ENCODE measurements at places on chromosomes 11 and 22.

- no peak for DNase-seq
These were observed 13.8 kb upstream of the DDB2 start for GRCh38 chr11:47201015-47201414.

DNA sequence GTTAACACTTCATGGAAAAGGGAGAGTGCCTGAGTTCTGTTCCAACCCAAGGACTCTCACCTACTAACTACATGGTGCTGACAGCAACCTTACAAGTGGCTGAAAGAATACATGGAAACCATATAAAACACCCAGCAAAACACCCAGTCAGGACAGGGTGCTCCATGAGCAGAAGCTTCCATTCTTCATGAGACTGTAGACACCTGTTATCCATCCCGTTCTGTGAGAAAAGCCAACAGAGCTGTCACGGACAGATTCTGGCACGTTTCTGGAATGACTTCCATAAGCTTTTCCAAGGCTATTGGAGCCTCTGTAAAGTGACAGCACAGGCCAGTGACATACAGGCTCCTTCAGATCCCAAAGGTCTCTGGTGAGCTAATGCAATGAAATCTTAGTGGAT lies 23.2 kb downstream of the PRR14L start:
- DNase-seq = no peak

DNA sequence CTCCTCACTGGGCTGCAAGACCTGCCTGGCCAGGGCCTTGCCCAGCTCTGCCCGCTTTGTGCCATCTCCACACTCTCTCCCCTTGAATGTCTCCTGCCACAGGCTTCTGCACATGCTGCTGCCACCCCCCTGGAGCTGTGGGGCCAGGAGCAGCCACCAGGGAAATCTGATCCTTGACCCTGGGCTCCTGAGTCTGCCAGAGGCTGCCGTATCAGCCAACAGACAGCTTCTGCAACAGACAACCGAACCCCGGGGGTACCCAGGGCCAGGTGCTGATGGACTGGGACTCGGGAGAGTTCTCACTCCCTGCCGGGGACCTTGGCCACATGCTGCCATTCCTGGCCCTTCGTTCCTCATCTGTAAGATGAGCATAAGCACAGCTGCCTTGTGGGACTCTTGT lies 3.3 kb upstream of the PPARA start:
- no peak for DNase-seq

DNA sequence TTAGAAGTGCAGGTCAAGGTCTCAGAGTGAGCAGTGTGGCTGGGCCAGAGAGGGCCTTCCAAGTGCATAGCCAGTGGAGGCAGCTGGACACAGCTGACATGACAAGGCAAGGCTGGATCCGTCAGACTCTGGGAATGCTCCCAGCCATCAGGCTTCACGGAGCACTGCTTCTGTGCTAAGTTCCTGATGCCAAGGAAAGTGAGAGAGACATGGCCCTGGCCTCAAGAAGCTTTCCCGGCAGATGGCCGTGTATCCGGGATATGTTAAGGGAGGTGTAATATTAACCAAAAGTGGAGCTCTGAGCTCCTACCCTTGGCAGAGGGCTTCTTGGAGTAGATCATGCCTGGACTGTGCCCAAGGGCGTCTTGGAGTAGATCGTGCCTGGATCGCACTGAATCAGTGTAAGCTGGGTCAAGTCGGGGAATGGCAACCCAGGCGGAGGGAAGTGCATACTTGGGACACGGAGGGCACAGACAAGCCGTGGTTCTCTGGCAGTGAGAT lies 7.4 kb upstream of the EFCAB6 start:
- no peak for DNase-seq

GRCh38 chr11:72924568-72925190 lies 110.5 kb downstream of the ATG16L2 start:
- no peak for DNase-seq

Data from tibial nerve (tissue), 4 donors.